GM23338 (cell line): ENCODE measurements at places on chromosomes 7 and 10.
A peak's percentile ranks its signal among the peaks of the same experiment; 100 is the strongest.

DNA sequence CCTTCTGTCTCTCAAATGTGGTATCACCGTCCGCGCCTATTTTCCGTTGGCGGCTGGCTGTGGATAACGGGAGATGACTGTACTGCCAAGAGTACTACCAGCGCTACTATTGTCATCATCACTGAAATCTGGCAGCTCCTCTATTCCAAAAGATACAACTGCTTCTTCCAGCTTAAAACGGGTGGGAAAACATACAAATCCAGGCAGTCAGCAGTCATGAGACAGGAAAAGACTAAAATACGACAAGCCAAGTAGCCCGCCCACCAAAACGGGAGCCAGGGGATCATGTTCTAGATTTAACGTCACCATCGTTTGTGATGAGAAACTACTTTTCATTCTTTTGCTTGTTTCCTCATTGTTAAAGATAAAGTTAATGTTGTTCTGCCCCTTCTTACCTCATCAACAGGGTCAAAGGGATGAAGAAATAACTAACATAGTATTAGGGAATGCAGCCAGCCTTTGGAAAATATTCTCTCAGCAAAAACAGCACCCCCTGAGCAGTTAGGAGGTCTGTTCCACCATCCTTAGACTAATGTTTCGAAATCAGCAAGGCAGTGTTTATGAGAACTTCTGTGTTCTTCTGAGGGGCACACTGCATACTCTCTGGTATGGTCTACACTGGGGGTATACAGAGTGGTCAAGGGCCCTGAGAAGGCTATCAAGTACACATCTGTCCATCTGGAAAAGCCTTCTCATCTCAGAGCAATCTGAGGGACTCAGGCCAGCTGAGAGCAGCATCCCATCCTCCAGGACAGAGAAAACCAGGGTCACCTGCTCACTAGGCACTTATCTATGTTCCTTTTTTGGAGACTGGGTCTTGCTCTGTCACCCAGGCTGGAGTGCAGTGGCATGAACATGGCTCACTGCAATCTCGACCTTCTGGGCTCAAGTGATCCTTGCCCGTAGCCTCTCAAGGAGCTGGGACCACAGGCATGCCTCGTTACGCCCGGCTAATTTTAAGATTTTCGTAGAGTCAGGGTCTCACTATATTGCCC is 47.5 kb downstream of the GNA12 start:
- no peak for DNase-seq

- peak; percentile 50 for DNase-seq
Measured at GRCh38 chr10:89695307-89695706, 6.1 kb upstream of the KIF20B start.

GRCh38 chr10:30974773-30975415 is 56.8 kb downstream of the ZNF438 start:
- no peak for DNase-seq

DNA sequence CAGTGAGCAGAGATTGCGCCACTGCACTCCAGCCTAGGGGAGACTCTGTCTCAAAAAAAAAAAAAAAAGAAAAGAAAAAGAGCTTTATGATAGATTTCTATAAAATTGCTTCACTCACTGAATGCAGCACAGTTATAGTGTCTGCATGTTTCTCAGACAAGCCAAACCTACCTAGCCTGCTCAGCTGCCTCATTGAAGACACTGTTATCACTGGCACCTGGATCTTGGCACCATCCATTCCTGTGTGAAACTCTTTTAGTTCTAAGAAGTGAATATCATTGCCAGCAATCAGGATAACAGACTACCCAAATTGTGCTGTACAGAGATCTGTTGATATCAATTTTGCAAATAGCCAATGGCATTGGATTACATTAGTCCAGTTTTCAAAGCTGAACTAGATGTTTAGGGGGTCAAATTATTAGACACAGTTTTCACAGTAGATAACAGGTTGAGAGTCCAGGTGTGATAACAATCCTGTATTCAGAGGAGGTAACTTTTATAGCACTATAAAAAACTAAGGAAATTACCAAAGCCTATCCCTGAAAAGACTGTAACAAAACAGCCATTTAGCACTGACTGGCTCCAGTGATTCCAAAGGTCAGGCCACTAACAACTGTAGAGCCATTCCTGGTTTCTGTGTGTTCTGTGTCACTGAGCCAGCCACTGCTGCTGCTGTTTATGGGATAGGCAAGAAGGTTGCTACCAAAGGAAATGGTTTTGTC is 17.1 kb downstream of the PDSS1 start:
- DNase-seq, result no peak

DNA sequence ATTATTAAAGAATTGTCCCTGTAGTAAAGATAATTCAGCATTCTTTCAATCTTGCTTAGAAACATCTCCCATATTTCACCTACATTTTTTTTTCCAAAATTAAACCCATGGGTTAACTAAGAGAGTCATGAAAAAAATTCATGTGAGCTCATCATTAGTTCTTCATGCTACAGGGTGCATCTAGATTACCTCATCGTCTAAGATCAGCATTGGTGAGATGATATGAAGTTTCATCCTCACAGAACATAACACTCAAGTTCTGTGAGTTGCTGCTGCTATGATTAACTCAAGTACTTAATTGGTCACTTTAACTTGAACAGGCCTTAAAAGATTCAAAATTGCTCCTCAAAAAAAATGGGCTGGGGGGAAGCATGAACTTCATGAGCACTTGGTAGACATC is 50.0 kb downstream of the RAB11FIP2 start:
- DNase-seq, result no peak

GRCh38 chr7:33062023-33062781 is at the start of gene NT5C3A:
TSS of gene NT5C3A (minus strand) at chr7:33062776. CDS start at chr7:33062705, 71 bp downstream.
- DNase-seq, result peak; percentile 64

- DNase-seq, result peak; percentile 64
Measured at GRCh38 chr10:121668314-121669027, 70.2 kb upstream of the FGFR2 start.

DNA sequence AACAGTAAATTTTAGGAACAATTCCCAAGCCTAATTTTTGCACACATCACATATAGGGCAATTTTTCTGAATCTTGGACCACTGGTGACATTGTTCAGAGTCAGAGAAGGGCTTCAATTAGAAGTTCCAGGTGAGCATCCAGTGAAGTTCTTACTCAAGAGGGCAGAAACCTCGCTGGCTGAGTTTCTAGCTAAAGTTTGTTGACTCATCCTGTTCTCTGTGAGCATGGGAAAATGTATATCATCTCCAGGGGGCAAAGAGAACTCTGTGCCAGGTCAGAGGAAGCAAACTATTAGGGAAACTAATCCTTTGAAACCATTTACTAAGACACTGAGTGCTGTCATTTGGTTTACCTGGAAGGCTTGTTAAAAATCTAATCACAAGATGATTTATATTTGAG is 695.6 kb upstream of the IGFBP3 start:
- no peak for DNase-seq

DNA sequence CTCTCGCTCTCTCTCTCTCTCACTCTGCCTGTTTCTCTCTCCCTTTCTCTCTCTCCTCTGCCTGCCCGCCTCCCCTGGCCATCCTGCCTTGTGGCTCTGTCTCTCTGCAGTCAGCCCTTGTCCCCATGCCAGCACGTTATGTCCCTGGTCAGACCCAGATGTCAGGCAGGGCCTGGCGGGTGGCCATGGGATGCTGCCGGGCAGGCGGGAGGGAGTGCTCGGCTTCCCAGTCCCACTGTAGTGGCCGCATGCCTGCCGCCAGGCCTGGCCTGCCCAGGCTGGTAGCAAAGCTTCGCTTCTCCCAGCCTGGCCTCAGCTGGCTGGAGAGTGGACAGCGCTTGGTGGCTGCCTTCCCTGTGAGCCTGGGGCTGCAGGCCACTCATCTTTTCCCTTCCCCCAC is 121.5 kb upstream of the ZNF716 start:
- DNase-seq, result no peak

DNA sequence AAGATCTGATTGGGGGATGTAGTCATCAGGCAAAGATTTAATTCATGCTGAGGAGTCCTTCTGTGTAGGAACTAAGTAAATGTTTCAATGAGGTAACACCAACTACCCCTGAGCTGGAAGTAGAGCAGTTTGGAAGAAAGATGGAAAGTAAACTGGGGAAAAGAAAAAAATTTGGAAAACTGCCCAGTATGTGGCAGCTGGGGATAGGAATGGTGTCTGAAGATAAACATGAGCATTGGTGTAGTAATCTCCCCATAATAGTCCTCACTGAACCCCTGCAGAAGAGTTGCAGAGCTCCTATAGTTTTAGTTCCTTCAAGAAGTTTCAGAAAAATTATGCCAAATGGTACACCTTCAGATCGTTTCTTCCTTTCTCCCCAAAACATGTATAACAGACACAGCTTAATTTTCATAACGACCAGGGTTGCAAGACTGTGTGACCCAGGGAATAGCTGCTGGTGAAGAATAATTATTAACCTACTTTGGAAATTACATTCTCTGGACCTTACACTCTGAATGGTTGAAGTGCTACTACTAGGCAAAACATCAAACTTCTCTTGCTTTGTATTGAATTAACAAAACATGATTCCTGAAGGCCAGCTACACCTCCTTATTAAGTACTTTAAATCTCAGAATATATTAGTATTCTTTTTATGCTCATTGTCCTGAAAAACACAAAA is 446.4 kb upstream of the NRG3 start:
- no peak for DNase-seq

- no peak for DNase-seq
Measured at GRCh38 chr10:122738031-122738430, 38.4 kb upstream of the C10orf120 start.

DNA sequence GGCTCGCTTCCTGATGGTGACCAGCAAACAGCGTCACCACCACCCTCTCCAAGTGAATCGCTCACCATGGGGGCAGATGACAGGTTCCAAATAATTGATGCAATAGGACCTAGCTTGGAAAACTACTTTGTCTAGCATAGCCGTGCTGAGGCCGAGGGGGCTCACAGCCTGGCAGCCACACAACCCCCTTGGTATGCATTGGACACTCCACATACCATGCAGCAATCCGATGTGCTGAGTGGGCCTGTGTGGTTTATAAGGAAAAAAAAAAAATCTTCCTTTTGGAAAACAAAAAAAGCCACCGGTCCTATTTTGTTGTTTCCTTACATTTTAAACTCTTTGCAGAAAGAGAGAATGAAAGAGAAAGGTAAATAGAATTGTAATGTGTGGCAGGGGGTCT is 15.1 kb downstream of the GATA3 start:
- DNase-seq, result no peak

DNA sequence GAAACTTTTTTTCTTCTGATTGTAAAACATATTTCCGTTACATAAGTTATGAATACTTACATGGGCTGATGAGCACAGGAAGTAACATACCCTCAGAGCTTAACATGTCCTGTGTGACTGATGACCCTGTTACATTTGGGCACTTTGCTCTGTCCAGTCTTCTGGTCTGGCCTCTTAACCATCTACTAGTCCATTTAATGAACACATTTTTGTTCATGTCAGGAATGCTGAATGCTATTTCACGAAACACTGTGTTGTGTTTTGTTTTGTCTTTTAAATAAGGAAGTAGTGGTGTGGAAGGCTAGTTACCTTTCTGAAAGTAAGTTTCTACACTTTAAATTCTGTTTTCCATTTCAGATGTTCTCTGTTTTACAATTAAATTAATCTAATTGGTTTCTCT is 77.7 kb downstream of the RBM33 start:
- no peak for DNase-seq

DNA sequence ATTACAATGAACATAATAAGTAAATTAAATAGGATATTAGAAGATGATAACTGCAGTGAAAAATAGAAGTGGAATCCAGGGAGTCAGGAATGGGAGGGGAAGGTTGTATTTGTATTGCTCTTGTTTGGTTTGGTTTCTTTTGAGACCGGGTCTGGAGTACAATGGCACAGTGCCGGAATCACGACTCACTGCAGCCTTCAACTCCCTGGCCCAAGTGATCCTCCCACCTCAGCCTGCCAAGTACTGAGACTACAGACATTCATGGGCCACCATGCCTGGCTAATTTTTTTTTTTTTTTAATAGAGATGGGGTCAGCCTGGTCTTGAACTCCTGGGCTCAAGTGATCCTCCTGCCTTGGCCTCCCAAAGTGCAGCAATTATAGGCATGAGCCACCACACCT is 59.9 kb upstream of the LRRC4 start:
- no peak for DNase-seq

DNA sequence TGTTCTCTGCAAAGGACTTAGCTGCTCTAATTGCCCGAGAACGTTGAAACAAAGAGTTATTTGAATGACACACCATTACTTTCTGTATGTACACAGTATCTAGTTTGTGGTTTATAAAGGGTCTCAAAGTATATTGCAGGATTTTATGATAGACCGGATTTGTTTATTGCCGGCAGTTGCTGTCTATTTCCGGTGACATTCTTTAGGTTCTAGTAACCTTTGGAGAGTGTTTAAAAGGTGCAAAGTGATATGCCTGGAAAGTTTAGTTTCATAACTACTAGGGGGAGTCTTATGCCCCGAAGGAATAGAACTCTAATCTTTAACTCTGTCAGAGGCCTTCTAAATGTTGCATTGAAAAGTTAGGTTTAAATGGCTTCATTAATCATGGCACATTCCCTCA is 63.8 kb downstream of the PAPSS2 start:
- DNase-seq, result no peak

GRCh38 chr7:139885511-139885910 is 56.4 kb downstream of the TBXAS1 start:
- DNase-seq, result no peak

- DNase-seq, result peak; percentile 81
Measured at GRCh38 chr7:220151-220841, 27.9 kb downstream of the FAM20C start.

GRCh38 chr10:74643596-74643975 is 182.8 kb upstream of the KAT6B start:
- DNase-seq, result no peak

GRCh38 chr10:50456719-50457118 is 167.0 kb downstream of the SGMS1 start:
- DNase-seq, result no peak

DNA sequence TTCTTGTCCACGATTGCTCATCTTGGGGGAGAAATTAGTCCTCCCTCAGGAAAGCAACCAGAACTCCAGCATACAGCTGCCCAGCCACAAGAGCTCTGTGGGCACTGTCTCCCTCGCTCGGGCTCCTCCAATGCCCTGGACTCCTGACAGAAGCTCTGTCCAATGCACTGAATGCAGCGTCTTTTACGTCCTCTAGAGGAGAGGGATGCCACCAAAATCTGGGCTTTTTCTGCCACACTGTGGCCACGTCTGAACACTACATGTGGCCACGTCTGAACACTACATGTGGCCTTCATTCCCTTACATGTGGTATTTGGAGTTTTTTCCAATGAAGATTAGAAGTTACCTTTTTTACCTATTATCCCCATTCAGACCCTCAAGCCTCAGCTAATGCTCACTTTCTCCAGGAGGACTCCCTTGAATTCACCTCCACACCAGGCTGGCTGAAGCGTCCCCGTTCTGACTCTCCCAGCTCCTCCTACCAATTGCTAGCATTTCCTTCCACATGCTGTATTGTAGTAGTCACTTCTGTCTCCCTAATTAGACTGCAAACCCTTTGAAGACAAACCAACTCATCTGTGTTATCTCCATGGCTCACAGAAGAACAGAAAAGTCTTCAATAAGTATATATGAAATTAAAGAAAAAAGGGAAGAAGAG is 134.3 kb upstream of the PDE1C start:
- DNase-seq, result peak; percentile 86
